Large intestine (tissue), 12 donors: ENCODE measurements at places on chromosomes 7 and 10. TPM values are rescaled to one million over a fixed set of nuclear protein-coding genes. Genes with fewer than 3 reads are reported as not detected.

The UTF1 gene
- polyA plus RNA-seq: not detected

The KAZALD1 gene
- polyA plus RNA-seq: 29.0 TPM

The COL26A1 gene
- polyA plus RNA-seq: 1.0 TPM

The TMEM213 gene
- polyA plus RNA-seq: 0.01 TPM

The LMOD2 gene
- polyA plus RNA-seq: 0.24 TPM

The PNLIPRP2 gene
- 11.9 TPM for polyA plus RNA-seq

The FRMPD2 gene
- 0.06 TPM for polyA plus RNA-seq

The ITGB1 gene
- 303 TPM for polyA plus RNA-seq

The FFAR4 gene
- polyA plus RNA-seq: 0.51 TPM

The AKR1C1 gene
- polyA plus RNA-seq: 12.0 TPM

The ADAM12 gene
- 2.2 TPM for polyA plus RNA-seq

The MRPS33 gene
- polyA plus RNA-seq: 95.7 TPM
